Placental pericyte (primary cell): ENCODE measurements at places on chromosomes 3 and 15. TPM values are rescaled to one million over a fixed set of nuclear protein-coding genes. Genes with fewer than 3 reads are reported as not detected.

The HYAL1 gene
- total RNA-seq: 1.1 TPM in 2 replicates

The RAD51 gene
- total RNA-seq: 2.0 and 10.7 TPM in 2 replicates

The KNG1 gene
- not detected in 2 replicates for total RNA-seq

The POPDC2 gene
- total RNA-seq: 0.14 and 0.44 TPM in 2 replicates

The HIGD2B gene
- total RNA-seq: not detected in 2 replicates
